ENCODE measurements at places on chromosomes 7 and 10.

GRCh38 chr7:129271500-129272355, 46.9 kb downstream of the AHCYL2 start:
- DNase-seq, result peak; percentile 5

DNA sequence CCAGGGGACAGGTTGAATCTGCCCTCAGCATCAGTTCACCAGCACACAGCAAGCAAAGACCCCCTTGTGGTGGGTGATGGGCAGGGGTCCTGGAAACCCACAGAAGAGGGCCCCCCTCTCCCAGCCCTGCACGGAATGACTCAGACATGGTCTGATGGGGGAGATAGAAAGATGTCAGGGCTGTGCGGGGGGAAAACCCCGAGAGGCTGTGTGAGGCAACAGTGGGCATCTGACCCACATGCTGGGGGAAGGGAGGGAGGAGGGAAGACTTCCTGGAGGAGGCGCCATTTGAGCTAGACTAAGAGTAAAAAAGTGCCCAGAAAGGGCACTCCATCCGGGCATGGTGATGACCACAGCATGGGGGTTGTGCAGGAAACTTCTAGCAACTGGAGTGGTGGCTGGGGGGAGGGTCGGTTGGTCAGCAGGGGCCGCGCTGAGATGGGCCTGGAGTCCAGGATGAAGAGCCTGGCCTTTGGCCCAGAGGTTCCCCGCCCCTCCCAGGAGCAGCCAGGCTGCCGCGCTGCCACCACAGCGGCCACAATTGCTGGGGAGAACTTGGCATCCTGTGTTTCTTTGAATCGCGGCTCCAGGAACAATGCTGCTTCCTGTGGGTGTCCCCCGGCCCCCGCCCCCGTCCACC, 2.5 kb downstream of the LFNG start:
- DNase-seq, result no peak

GRCh38 chr7:124575176-124575575, 190.4 kb downstream of the GPR37 start:
- DNase-seq, result no peak

GRCh38 chr10:44049301-44050015, 335.4 kb downstream of the CXCL12 start:
- DNase-seq, result no peak

DNA sequence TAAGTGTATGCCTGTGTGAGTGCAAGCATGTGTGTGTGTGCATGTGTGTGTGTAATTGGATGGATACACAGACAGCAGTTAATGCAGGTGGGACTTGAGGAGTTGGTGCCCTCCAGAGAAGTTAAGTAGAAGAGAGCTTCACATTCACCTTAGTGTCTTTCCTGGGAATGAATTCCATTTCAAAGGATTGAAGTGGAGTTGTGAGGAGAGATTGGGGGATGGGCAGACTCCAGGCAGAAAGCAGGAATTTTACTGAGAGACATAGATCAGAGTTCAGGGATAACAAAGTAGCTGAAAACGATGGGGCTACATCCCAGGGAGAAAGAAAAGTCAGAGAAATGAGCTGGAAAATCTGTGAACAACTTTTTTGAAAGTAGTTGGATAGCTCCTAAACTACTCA, 464.4 kb downstream of the TCERG1L start:
- no peak for DNase-seq

- no peak for DNase-seq
Observed at GRCh38 chr10:12965571-12965970, 35.9 kb downstream of the CCDC3 start.

DNA sequence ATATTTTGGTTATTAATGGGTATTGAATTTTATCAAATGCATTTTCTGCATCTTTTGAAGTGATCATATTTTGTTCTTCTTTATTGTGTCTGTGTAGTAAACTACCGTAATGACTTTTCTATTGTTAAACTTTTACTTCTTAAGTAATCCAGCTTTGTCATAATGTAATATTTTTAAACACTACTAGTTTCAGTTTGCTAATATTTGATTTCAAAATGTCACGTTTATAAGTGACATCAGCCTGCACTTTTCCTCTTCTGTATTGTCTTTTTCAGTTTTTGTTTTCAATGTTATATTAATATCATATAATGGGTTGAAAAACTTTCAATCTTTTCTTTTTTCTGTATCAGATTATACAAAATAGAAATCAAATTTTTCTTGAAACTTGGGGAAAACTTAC, 71.6 kb upstream of the ANKRD1 start:
- DNase-seq, result no peak

DNA sequence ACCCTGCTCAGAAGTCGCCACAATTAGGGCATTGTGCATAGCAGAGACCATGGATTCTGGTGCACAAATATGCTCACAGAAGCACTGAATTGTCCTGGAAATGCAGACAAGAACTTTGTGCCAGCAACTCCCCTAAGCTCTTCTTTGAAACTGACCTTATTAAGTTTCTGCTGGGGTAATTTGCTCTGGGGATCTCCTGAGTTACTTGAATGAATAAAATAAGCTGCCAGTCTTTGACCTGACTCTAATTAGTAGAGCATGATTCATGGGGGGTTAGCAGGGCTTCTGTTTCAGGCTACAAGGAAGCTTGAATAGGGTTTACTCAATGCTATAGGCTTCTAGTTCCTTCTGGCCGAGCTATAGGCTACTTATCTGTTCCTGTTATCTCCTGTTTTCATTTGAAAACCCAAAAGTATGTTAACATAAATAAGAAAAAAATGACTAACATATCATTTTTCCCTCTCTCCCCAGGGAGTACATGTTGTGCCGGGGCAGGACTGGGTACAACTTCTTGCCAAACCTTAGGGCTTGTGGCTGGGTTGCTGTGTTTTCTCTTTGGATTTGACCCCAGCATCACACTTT, 169.0 kb upstream of the TMEM229A start:
- no peak for DNase-seq

DNA sequence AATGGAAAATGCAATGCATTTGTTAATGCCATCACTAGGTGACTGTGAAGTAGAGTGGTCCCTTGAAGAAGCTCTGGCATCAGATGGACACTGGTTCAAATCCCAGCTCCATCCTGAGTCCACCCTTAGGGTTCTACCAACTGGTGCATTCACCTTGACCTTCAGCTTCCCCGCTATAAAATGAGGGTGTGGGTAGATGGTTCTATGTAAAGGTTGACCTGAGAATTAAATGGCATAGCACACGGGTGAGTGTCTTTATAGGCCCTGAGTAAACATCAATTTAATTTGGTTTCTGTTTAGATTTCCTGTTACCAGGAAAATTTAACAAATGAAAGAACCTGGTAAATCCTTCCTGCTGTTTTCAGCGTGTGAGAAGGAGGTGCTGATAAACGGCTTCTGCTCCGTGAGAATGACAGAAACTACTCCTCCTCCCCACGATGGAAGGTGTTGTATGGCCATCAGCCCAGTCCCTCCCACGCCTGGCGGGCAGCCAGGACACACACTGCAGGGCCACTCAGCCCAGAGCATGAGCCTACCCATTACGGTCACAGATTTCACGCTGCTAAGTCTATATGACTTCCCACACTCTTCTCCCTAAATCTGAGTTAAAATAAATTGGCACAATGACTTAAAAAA, 210.1 kb downstream of the TNS3 start:
- DNase-seq, result peak; percentile 65

- no peak for DNase-seq
Observed at GRCh38 chr7:133873631-133874030, 253.5 kb upstream of the LRGUK start.

GRCh38 chr7:15554744-15555143, 7.1 kb downstream of the AGMO start:
- no peak for DNase-seq

DNA sequence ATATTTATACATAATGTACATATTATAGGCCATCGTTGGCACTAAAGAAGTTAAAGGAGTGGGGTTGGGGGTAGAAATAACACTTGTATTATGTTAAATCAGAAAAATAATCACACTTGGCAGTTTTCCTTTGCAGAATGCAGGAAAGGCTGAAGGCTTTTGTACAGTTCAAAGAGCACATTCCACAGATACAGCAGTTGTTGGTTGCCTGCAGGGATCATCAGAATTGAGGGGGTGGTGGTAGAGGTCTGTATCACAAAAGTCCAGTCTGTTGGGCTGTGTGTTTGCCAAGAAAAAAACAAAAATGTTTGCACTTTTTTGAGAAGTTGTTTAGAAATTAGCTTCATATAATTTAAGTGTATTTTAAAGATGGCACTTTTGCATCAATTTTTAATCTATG, 231.8 kb upstream of the FOXP2 start:
- DNase-seq, result no peak

- no peak for DNase-seq
Observed at GRCh38 chr7:113796557-113796956, 122.3 kb downstream of the PPP1R3A start.

- DNase-seq, result no peak
Observed at GRCh38 chr7:106178593-106179134, 66.6 kb upstream of the SYPL1 start.

- DNase-seq, result no peak
Observed at GRCh38 chr7:83472376-83472775, 176.6 kb downstream of the SEMA3E start.

DNA sequence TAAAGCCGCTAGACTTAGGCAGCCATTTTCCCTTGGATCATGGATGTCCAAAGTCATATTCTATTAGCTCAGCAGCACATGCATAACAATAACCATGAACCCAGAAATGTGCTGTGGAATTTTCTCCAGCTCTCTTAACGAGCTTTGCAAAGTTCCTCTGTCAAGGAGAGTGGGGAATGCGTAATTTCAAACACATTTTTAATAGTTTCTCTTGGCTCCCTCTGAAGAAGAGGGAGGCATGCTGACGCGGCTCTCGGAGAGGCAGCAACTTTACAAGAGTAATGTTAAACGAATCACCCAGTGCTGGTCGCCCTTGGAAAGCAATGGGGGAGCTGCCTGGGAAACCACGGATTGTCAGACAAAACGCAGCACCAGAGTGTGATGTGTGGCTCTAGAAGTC, 114.8 kb downstream of the RAB18 start:
- DNase-seq, result no peak

DNA sequence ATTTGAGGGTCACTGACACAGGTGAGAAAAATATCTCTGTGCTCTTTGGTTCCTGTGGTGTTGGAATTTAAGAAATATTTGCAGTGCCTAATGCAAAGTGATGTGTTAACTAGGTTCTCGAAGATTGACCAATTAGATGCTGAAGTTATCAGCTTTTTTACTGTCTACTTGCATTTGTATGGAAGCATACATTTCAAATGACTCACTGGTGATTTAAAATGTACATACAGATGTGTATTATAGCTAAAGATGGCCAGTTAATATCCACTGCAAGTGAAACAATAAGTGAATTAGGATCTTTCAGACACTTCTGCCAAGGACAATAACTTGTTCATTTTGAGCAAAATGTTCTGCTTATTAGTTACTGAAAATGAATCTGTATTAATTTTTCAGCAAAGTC, 205.0 kb downstream of the FANK1 start:
- DNase-seq, result no peak

- no peak for DNase-seq
Observed at GRCh38 chr10:71244431-71245419, 32.4 kb downstream of the UNC5B start.

Measured in frontal cortex (tissue), 4 donors.